NCI-H2029 treated with DMSO at 0.1 percent for 48 hours (cell line): ENCODE measurements at places on chromosomes 16 and 17.

DNA sequence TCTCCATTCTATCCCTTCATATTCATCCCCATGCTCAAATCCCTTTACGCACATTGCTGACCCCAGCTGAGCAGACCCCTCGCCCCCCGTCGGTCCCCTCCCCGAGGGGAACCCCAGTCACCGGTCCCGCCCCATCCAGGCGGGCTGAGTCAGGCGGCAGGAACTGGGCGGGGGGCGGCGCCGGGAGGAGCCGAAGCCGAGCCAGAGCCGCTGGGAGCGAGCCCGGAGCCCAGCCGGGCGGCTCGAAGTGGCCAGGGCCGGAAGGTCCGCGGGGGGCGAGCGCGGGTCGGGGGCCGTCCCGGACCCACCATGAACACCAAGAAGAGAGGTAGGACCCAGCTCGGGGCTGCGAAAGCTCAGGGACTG is 8.6 kb downstream of the RIPOR1 start:
- DNase-seq, result no peak

DNA sequence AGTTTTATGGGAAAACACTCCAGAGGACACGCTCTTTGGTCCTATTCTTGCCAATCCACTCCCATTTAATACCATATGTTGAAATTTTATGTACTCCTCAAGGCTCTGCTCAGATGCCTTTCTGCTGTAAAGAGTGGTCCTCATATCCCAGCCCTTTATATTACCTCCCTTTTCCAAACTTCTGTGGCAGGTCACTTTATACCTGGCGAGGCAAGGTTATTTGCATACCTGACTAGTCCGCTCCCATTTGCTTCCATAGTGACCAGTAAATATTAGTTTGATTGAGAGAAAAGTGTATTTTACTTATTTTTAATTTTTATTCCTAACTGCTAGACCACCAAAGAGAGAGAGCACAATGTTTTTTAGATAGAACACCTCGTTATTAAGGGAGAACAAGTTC is 17.3 kb downstream of the KRT12 start:
- no peak for DNase-seq

- no peak for DNase-seq
Measured at GRCh38 chr17:58507123-58507634, 7.3 kb downstream of the MTMR4 start.

- DNase-seq, result no peak
Measured at GRCh38 chr16:13421726-13422125, 498.2 kb upstream of the ERCC4 start.

DNA sequence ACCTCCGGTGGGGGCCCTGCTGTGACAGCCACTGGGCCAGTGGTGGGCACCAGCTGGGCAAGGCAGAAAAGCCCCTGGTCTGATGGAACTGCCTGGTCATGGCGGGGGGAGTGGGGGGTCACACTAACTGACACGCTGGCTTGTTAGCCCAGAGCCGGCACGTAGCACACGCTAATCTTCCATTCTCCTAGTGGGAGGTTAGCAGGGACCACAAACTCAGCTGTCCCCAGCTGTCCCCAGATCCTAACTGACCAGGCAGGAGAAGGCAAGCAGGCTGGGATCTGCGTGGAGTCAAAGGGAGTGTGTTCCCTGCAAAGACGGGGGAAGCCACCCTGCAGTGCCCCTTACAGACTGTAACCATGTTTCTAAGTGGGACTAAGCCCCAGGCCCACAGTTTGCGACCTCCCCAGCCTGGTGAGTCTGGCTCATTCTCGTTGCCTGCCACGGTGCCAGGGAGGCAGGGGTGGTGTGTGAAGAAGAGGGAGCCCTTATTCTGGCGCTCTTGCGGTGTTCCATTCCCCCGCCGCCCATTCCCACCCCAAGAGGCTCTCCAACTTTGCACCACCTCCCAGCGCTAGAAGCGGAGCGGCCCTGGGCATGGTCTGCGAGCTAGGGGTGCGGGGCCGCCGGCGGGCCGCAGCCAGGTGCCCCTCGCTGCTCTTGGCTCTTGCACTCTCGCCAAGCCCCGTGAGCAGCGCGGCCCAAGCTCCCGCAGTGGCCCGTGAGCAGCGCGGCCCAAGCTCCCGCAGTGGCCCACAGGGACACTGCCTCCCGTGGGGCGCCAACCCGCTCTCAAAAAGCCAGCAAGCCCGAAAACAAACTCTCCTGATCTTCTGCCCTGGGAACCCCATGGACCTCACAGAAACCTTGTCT is 12.1 kb upstream of the ZNF423 start:
- DNase-seq, result no peak
